CD4-positive, alpha-beta T cell treated with Interleukin-17A for 4 hours (primary cell): ENCODE measurements at places on chromosomes 1 and 21.

- DNase-seq = no peak
Observed at GRCh38 chr1:150543500-150544143, 5.6 kb upstream of the ADAMTSL4 start.

DNA sequence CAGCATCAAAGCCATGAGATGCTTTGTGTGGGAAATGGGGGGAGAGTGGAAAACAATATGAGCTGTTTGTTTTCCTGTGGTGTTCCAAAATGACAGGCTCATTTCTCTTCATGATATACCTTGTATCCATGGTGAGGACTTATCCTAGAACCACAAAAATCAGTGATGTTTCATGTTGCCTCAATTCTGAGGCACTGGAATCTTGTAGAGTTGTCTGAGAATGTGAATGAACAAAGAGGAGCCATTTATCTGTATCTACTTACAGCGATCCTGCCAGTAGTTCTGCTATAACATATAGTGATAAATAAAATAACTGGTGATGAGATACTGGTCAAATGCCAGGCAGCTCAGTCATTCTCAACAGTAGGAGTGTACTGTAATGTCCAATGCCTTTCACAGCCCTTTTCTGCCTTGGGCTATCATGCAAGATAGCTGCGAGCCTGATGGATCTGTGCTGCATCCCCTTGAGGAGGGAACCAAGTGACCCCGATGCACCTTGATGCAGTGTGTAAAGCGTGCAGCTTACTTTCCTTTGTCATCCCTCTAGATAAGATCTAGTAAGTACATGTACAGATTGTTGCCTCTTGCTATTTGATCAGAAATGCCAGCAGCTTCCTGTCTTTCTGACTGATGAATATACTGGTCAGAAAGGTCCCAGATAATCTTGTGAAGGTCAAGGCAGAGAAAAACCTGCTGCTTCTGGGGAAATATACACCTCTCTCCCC, 52.8 kb downstream of the SLC44A3 start:
- no peak for DNase-seq

- no peak for DNase-seq
Observed at GRCh38 chr1:29380532-29380931, 144.2 kb downstream of the PTPRU start.

GRCh38 chr1:17369466-17369865, 2.5 kb upstream of the PADI6 start:
- DNase-seq = no peak

GRCh38 chr1:176752505-176752904, 289.5 kb downstream of the PAPPA2 start:
- DNase-seq = no peak

DNA sequence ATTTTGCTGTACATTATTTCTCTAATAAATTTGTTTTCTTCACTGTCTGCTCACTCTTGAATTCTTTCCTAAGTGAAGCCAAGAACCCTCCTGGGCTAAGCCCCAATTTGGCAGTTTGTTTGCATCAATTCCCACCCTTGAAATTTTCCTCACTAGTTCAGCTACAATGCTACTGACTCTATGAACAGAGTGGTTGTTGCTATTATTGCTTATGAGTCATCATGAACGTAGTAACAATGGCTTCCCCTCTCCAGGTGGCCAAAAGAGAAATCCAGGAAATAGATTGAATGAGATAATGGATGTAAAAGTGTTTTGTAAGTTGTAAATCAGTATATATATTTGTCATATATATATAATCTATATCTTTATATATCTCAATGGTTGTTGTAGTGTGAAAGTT, 193.0 kb downstream of the URB2 start:
- DNase-seq = no peak

DNA sequence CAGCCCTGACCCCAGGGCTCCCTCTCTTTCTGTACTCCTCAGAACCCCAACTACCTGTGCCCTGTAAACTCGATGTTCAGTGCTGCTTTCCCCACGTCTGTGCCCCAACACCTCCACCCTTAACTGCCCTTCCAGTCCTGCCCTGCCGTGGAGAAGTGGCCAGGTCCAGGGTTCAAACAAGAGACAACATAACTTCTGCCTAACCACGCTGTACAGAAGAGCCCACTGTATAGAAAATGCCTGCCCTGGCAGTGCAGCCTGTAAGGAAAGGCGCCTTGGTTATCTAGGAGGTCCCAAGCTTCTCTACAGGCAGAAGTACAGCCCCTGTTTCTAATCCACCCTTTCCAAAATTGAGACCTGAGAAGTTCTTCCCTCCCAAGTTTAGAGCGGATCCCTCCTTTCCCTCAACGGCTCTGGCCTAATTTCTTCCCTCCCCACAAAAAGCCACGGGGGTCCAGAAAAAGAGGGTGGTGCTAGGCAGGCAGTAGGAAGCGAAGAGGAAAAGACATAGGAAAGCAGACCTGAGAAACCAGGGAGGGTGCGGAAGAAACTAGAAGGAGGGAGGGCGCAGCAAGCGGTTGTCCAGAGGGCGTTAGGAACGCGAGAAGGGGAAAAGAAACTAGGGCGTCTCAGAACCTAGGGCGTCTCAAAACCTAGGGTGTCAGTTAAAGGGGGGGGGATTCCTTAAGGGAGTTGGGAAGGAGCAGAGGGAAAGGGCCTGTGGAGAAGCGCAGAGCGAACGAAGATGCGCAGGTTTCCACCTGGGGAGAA, 3.2 kb downstream of the DMRTA2 start:
- no peak for DNase-seq

DNA sequence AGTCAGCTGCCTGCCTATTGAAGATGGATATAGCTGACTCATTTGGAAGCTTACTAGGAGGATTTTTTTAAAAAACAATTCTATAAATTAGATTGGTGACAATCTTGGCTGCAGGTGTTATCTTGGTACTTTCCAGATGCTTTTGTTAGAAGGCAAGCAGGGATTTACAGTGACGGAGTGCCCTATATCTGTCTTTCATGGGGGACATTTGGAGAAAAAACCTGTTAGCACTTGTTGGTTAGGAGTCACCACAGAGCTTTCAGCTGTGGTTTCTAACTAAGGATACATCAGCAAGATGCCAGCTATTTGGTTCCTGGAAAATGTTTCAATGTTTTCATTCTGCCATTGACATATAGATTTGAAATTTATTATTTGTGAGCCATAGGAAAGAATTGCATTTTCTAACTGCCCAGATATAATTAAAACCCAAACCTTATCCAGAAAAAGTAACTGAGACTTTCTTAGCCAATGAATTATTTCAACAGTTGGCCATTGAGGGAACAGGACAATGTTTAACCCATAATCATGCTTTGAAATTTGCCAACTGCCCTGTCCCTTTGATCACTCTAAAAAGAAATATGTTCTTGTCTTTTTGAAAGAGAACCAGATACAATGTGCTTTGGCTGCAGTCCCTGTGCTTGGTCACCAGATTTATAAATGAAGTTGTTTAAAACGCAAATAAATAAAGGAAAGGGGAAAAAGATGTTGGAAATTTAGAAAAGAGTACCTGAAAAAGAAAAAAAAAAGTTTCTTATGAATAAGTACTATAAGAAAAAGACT, 761.0 kb upstream of the CXADR start:
- no peak for DNase-seq

GRCh38 chr1:206829875-206830274, 35.5 kb upstream of the IL20 start:
- no peak for DNase-seq

DNA sequence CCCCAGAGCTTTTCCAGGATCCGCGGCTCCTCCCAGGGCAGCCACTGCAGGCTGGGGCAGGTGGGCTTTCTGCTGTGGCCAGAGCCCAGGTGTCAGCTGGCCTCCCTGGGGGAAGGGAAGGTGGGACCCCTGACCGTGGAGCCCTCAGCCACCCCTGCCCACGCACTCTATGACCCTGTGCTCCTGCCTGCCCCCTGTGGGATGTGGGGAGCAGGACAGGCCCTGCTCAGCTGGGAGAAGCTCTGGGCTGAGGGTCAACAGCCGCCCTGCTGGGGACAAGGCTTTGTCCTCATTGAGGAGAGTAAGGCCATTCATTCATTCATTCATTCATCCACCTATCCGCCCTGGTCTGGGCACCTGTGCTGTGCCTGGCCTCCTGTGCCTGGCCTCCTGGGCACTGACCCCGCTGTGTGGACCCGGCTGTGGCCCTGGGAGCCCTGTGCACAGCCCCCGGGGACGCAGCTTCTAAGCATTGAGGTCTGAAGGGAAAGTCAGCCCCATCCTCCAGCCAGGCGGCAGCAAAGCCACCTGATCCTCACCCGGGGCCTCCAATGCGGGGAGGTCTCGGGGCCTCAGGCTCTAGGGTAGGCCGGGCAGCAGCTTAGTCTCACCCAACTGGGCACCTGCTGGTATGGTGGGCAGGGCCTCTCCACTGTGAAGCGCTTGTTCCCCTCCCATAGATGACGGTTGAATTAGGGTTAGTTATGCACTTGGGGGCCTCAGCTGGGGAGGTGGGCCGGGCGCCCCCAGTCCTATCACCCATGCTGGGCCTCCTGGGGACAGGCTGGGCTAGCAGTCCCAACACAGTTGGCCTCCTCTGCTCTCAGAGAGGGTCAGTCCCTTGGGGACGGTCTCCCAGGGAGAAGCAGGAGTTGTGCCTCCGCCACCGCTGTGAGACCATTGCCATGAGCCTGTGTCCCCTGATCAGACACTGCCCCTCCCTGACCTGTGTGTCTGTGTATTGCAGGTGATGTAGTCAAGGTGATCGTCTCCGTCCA, 6.0 kb downstream of the TNFRSF14 start:
- peak; percentile 44 for DNase-seq

- DNase-seq = no peak
Observed at GRCh38 chr1:246396322-246396721, 110.8 kb downstream of the SMYD3 start.

DNA sequence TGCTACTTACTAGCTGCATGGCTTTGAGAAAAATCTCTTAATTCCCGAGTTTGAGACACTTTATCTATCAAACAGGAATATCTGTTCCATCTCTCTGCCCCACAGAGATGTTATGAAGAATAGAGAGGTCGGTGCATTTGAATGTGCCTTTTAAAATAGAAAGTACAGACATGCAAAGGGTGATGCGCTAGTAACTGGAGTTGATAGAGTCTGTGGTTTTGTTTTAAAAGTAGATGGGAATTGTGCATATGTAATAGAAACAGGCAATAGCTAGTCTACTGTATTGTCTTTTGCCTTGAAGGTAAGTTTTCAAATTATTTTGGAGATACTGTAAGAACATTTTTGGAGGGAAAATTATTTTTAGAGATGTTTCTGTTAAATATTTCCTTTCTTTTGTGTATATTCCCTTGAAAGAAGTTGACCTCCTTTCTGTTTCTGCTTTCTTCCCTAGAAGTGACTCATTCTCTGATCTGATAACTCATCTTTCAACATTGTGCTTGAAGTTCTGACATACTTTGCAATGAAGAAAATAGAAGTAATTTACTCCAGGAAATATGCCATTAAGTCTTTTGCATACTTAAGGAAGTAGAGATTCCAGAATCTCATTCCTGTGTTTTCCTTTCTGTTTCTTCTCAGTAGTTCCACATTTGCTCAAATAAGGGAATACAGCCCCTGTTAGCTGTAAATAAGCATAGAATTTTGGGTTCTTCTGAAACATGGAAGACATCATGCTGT, 151.6 kb downstream of the SDCCAG8 start:
- no peak for DNase-seq
